Renal cortical epithelial cell (primary cell): ENCODE measurements at places on chromosomes 1 and 21. TPM values are rescaled to one million over a fixed set of nuclear protein-coding genes. Genes with fewer than 3 reads are reported as not detected.

KRTAP11-1 gene
- total RNA-seq = not detected in 2 replicates

CLEC20A gene
- total RNA-seq = not detected in 2 replicates

PMF1 gene
- 47.1 and 65.8 TPM in 2 replicates for total RNA-seq

KIAA1614 gene
- 5.9 and 10.7 TPM in 2 replicates for total RNA-seq

HSD11B1 gene
- not detected in 2 replicates for total RNA-seq

CFAP107 gene
- total RNA-seq = not detected in 2 replicates

SYT2 gene
- total RNA-seq = 0.05 TPM in 1 of 2 replicates, not detected in the other

NPPA gene
- total RNA-seq = not detected in 2 replicates

GRCh38 chr1:155507945-155508344, 54.7 kb downstream of the ASH1L start:
- no peak for DNase-seq

DNA sequence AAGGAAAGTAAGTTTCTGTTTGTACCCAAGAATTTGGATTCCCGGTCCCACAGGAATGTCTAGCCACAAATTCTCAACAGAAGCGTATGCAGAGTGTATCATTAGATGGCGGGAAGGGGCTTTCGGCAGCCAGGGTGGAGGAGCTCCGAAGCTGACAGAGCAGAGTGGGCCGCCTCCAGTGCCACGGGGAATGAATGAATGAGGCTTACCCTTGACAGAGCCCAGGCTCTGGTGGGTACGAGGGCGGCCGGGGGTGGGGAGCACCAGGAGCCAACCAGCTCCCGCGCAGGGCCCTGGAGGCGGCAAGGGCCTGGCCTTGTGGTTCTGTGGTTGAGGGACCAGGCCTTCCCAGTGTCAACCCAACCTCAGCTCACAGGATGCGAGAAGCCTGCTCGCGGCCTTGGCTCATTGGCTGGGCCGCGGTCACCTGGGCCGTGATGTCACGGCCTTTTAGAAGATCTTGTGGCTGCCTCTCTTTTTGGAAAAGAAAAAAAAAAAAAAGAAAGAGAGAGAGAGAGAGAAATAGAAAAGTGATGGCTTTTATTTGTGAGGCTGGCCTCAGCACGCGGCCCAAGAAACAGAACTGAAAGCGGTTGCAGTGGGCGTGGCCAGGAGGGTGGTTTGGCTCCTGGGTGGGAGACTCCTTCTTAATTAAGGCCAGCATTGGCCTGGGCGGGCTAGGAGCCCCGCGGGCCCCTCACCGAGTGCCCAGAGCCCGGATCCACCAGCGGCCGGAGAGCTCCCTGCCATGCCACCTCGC, 34.9 kb upstream of the RUNX3 start:
- DNase-seq = no peak

DNA sequence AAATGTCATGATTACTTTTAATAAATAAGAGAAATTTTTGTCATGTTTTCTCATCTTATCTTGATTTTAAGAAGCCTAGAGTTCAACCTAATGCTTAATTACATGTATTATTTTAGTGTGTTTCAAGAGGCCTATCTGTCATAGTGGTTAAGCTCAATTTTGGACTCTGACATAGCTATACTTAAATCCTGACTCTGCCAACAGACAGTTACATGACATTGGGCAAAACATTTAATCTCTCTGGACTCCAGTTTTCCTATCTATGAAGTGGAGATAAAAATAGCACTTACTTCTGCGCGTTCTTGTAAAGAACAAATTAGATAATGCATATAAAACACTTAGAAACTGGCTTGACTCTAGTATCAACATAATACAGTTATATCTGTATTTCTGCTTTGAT, 417.8 kb downstream of the MRPL39 start:
- no peak for DNase-seq

DNA sequence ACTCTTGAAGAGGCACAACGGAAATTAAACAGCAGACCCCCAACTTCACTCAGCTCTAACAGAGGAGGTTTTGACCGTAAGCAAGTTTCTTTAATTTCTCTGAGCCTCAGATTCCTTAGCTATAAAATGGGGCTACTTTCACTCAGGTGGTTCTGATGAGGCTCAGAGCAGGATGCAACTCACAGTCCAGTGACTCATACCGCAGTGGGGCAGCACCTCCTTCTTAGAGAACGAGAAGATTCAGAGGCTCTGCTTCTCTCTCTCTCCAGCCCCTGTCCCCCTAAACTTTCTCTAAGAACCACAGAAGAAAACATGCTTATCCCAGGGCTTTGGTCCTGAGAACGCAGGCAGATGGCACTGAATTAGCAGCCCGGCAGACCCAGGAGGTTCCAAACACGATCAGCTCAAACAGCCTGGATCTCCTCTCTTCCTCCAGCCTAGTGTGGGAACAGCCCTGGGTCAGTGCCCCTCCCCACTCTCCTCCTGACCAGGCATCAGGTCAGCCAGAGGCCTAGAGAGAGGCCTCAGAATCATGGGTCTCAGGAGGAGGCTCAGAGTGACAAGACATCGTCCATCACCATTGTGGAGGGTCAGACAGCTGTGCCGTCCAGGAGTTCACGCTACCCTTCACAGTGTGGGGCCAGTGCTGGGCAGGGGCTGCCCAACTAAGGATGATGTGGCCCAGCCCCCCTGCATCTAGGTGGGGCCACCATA, 433.0 kb downstream of the PTPRU start:
- no peak for DNase-seq

DNA sequence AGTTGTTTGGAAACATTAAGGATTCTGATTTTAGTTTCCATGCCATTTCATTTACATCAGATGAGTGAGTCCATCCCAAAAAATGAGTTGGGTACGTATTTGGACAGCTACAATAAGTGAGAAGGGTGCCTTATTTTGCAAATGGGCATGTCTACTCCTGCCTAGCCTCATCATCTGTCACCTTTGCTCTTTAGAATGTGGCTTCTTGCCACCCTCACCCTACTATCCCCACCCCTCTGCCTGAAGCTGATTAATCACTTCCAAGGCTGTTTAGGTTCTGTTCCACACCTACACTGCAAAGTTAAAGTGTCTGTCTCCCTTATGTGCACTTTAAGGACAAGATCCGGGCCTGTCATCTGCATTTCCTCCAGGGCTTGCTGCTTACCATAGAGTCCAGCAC, 61.2 kb downstream of the ST6GALNAC5 start:
- no peak for DNase-seq

- DNase-seq = no peak
These were observed 24.1 kb upstream of the FCRL3 start for GRCh38 chr1:157724537-157725220.

GRCh38 chr1:159015440-159015909, 5.8 kb downstream of the IFI16 start:
- peak; percentile 86 for DNase-seq

GRCh38 chr1:9341301-9341845, 48.7 kb downstream of the SPSB1 start:
- DNase-seq = no peak

DNA sequence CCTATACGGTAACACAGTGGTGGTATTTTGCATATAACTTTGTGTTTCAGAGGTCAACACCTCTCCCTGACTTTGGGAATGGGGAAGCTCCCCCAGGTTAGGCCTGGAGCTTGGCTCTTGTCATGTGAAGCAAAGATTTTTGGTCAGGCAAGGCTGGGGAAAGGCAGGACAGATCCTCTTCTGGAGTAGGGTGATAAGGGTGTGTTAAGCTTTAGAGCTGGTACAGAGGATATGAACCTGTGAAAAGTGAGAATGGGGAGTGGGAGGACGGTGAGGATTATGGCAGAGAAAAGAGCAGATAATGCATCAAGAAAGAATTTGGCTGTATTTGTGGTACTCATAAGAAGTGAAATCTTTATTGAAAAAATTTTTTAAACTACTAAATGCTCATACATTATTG, 2.3 kb downstream of the RPF1 start:
- DNase-seq = no peak

- no peak for DNase-seq
These were observed 38.0 kb downstream of the FOXO6 start for GRCh38 chr1:41399145-41399795.

GRCh38 chr21:28310171-28310685, 682.4 kb downstream of the LTN1 start:
- no peak for DNase-seq

DNA sequence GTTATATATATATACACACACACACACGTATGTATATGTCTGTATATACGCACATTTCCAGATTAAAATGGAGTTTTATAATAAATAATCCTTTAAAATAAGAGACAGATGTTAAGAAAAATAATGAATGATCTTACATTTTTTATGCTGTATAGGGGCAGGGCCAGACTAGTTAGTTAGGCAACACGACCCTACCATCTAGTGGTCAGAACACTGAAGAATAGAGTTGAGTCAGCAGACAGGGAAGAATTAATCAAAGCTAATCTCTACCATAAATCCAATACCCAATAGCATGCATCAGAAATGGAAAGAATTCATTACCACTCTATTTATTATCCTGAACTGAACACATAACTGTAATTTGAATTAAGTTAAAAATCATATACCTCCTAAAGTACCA, 156.7 kb downstream of the BRINP3 start:
- peak; percentile 28 for DNase-seq

DNA sequence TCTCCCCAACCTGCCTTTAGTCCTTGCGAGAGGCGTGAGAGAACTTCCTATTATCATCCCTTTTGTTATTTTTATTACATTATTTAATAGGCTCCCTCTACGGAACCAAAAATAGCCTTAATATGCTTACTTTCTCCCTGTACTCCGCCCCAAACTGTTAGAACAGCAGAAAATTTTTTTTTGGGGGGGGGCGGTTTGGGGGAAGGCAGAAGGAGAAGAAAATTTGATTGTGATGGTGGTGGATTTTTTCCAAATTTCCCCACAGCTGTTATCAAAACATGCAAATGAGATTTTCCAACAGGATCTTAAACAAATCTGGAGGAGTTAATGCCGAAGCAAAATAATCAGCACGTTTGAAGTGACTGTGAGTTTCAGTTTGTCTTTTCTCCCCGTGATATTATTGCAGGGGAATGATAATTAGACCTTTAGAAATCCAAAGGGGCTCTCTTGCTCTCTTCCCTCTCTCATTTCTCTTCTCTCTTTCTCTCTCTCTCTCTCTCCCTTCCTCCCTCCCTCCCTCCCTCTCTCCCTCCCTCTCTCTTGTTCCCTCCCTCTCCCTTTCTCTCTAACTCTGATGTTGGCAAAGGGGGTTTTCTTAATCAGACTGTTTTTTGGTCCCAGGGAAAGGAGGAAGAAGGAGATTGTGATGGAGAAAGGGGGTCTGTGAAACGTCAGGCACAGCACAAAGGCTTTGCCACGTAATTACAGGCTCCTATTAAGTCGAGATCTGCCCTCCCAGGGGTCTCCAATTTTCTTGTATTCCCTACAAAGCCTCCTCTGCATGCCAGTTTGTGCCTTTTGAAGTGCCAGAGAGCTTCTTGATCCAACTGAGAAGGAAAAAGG, 1.1 kb upstream of the PRRX1 start:
- no peak for DNase-seq

GRCh38 chr1:206635978-206636345, 626 bp downstream of the DYRK3 start:
- DNase-seq = no peak

- DNase-seq = no peak
These were observed 213.1 kb downstream of the RYR2 start for GRCh38 chr1:237255071-237255470.

- DNase-seq = peak; percentile 33
These were observed 2.5 kb downstream of the TGFBR3 start for GRCh38 chr1:91883470-91883869.

DNA sequence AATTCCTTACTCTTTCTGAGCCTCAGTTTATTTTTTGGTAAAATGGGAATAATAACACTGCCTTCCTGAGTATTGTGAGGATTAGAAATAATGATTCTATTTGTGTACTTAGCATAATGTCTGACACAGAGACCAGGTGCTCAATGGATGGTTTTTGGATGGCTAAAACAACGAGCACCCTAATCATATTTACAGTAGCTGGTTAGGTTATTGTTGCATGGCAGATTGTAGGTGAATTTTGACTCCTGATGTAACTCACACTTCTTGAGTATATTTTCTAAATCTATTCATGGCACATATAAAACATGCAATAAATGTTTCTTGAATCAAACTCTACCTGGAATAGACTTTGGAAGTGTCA, 11.9 kb upstream of the DUSP10 start:
- no peak for DNase-seq

DNA sequence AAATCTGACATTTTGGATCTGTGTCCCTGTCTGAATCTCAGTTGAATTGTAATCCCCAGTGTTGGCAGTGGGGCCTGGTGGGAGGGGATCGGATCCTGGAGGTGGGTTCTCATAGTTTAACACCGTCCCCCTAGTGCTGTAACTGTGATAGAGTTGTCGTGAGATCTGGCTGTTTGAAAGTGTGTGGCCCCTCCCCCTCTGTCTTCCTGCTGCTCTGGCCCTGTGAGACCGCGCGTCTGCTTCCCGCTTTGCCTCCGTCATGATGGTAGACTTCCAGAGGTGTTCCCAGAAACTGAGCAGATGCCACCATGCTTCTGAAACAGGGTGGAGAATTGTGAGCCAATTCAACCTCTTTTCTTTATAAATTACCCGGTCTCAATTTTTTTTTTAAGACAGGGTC, 25.0 kb downstream of the AGPAT3 start:
- DNase-seq = no peak

DNA sequence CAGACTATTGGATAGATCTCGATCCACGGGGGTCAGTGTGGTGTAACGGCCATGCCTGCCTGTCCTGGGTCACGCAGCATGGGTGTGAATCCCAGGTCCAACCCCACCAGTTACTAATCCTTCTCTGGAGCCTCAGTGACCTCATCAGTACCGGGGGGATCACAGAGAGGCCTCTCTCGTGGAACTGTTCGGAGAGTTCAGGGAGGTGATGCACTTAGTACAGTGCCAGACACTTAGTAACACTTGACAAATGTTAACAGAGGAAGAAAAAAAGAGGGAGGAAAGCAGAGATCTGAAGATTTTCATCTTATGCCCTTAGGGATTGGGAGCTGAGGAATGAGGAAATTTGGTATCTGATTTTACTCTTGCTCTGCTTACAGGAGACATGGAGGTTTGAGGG, 2.9 kb downstream of the ABCA4 start:
- peak; percentile 41 for DNase-seq

- DNase-seq = peak; percentile 54
These were observed 40.2 kb downstream of the FASLG start for GRCh38 chr1:172699111-172699510.

DNA sequence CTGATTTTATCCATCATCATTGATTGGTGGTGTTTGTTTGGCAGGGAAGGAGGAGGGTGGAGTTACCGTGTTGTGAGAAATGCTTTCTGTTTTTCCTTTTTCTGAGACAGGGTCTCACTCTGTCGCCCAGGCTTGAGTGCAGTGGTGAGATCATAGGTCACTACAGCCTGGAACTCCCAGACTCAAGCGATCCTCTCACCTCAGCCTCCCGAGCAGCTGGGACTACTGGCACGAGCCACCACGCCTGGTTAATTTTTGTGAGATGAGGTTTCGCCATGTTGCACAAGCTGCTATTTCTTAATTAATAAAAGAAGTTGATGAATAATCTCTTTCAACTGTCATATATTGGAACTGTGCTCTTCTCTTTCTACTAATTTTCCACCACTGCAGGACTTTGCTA, 44.3 kb downstream of the HUNK start:
- DNase-seq = peak; percentile 35
